ENCODE measurements at places on chromosomes 1 and 21.

GRCh38 chr1:200794506-200795065, 55.9 kb downstream of the CAMSAP2 start:
- DNase-seq: peak; percentile 56

DNA sequence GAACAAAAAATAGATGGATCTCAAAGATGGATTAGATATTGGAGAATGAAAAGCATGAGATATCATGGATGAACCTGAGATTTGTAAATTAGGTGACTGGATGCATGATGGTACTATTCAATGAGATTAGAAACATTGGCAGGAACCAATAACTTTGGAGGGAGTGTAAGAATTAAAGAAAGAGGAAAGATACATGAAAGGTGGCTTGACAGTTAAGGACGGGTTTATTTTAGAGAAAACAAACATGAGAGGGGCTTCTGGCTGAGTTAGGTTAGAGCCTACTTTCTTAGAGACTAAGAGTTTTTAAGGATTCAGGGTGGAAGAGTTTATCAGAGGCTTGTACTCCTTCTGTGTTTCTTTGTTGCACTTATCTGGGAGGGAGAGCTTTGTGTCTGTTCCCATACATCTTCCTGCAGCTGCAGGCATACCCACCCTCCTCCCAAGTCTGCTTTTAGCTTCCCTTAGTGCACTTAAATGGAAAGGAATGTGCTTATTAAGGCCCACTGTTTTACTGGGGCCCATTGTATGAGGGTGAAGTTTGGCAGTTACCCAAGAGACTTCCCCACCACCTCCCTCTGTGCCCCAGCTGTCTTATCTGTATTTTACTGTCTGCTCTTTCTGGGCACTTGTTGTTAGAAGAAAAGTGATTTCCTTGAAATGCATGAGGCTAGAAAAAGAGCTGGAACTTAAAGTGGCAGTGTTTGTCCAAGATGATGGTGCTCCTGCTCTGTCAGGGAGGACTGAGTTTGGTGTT, 26.1 kb upstream of the CR2 start:
- DNase-seq: no peak

DNA sequence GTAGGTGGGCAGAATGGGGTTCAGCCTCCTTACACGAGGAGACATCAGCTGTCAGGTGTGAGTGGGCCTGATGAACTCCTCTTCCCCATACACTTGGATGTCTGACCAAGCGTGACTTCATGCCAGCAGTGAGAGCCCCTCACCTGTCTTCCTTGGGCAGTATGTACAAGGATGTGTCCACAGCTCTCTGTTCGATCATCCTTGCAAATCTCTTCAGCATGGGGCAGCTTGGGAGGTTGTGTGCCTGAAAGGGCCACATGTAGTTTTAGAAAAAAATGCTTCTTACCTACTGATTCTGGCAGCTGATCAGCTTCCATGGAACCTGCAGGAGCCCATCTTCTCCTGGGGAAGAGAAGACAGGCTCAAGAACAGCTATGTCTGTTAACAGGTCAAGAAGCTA, 18.0 kb downstream of the ACP6 start:
- no peak for DNase-seq

DNA sequence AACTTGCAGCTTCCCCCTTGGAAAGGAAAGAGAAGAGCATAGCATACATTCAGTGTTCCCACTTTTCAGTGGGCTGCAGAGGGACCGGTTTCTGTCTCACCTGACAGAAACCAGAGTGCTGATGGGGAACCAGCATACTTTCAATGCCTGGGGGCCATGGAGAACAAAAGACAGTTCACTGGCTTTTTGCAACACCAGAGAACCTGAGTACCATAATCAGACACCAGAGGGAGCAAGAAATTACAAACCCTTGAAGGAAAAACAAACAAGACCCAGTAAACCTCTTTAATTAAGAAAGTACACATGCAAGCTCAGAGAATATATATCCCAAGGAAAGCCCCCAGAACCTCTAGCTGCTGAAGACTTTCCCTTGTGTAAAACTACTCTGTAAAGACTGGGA, 51.1 kb downstream of the CSMD2 start:
- DNase-seq: no peak

DNA sequence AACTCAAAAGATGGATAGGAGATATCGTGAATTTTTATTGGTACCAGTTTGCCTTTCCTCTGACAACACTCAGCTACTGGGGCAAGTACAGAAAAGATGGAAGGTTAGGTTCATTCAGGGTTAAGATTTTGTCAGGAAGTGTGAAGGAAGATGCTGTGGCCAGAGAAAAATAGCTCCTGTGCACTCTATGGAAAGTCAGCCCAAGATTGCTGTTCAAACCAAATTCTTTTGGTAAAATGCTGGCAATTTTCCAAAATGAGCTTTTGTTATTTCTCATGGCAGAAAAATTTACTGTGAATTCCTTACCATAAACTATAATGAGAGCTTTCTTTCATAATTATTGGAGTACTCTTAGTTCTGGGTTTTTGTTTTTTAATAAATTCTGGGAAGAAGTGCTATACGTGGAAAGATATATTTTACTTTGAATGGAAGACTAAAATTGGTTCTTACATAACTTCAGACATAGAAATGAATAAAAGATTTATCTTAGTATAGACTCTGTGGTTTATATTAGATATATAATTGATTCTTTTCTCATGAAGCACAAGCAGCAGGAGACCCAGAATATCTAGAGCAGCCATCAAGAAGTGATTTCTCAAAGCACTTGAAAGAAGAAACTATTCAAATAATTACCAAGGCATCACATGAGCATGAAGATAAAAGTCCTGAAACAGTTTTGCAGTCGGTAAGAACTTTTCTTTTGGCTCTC, 112.2 kb downstream of the USP25 start:
- DNase-seq: peak; percentile 74

- peak; percentile 95 for DNase-seq
Observed at GRCh38 chr1:209657140-209657879, 5.1 kb upstream of the LAMB3 start.

GRCh38 chr1:57348921-57349320, 74.9 kb downstream of the DAB1 start:
- DNase-seq: no peak

GRCh38 chr1:201192261-201192788, 1.7 kb downstream of the IGFN1 start:
- peak; percentile 17 for DNase-seq

- peak; percentile 86 for DNase-seq
Observed at GRCh38 chr21:21200103-21200938, 202.1 kb downstream of the NCAM2 start.

DNA sequence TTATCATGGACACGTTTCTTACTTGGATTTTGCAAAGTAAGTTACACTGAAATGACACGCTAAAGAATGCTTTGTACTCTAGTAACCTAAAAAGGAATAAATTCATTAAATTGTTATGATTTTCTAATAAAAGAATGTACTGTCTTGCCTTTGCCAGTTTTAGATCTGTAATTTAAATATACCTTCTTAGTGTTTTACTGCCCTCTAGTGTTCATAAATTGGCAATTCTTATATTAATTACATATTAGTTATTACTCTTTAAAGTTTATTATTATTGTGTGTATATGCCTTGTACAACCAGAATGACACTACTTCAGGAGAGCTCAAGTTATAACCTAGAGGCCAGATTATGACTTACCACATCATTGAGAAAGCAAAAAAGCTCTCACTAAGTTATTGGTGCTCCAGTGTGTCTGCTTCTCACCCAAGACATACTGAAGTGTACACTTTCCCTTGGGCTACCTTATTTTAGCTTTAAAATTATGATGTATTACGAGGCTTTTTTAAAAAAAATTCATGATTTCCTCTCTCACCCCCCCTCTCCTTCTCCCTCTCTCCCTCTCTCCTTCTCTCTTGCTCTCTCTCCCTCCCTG, 169.9 kb downstream of the HS2ST1 start:
- DNase-seq: peak; percentile 59
